Astrocyte (in vitro differentiated cells and primary cell): ENCODE measurements at places on chromosomes 2 and 18.

DNA sequence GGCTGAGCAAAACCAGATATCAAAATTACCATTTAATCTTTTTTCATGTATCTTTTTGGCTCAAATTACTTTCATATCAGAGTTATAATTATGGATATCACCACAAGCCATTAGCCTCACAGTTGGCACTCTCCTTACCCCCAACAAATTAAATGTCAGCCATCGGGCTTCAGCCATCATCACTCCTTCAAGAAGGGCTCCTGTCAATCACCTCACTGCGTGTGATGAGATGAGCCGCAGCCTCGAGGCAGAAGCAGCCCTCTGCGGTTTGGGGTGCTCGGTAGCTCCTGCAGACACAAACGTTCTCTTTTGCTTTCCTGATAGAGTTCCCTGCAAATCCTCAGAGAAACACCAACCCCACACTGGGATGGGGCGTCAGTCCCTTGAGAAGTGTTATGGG, 94.1 kb downstream of the DNER start:
- DNase-seq = no peak

DNA sequence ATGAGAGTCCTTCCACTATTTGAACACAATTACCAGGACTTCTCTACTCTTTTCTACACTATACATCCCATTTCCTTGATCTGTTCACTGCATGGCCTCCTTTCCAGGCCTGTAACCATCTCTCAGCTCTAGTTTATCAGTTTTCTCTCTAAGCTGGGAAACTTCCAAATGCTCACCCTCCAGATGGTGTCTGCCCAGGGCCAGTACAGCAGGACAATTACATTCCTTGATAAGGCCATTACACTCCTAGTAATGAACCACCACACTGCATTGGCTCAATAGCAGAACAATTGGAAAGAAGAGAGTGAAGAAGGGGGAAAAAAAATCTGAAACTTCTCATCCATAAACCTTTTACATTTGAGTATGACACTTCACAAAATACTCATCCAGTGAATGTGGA, 359.1 kb downstream of the ALK start:
- DNase-seq = peak; percentile 61

GRCh38 chr2:234823877-234824376, 127.9 kb upstream of the SH3BP4 start:
- peak; percentile 100 for DNase-seq

GRCh38 chr2:239035361-239035814, 187.5 kb downstream of the TWIST2 start:
- DNase-seq = no peak

DNA sequence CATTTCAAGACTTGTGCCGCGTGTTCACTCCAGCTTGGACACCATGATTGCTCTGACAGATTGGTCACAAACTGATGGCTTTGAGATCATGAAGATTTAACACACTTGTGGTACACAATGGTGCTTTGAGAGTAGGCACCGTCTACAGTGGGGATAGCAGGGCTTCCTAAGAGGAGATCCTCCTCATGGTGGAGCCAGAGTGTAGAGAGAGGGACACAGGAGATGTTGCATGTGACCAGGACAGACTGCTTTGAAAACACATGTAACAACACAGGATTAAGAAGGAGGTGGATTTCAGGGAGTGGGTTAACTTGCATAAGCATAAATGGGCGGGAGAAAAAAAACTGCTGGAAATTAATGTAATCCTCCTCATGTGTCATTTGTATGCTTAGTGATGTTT, 95.7 kb upstream of the LINC00305 start:
- no peak for DNase-seq

DNA sequence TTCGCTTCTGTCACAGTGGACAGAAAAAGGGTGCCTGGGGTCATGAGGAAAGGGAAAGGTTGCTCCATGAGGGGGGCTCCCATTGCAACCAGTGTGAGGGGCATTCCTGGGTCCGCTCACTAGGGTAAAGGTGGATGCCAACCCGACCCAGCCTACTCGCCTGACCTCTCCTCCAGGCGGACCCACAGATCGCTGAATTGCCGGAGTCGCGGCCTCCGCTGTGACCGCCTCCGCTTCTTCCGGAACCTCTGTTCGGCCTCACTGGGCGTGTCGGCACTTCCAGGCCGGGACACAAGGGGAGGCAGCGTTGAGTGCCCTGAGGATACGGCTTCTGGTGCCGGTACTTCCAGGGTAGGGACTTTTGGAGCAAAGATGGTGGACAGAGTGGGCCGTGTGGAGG, 57.1 kb downstream of the TRABD2A start:
- no peak for DNase-seq

DNA sequence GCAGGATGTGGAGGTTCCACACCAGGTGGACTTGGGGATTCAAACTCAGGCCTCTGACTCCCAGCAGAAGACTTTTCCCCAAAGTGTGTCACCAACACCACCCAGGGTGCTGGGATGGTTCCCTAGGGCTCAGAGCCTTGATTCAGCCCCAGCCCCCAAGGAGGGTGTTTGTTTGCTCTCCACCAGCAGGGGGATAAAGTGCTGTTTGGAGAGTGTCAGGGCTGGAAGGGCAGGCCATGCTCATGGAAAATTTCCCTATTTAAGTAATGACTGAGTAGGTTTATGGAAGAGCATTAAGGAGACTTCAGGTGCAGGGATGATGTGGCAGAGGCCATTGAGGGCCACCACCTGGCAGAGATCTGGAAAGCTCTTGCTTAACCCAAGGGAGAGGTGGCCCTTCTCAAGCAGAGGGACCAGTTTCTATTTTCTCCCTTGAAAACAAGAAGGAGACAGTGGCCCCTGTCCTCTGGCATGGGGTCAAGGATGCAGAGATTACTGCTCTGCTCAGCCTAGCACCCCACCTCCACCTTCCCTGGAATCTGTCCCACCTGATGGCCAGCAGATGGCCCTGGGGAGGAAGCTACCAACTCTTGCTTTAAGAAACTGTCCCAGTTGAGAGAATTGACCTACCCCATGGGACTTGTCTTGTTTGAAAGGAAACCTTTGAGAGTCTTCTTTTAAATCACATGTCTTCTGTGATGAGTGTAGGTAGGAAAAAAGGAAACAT, 122.1 kb downstream of the ACOXL start:
- no peak for DNase-seq

GRCh38 chr2:178317811-178318210, 123.5 kb downstream of the OSBPL6 start:
- no peak for DNase-seq

- DNase-seq = no peak
Measured at GRCh38 chr18:74547860-74548259, 13.6 kb downstream of the CNDP1 start.

DNA sequence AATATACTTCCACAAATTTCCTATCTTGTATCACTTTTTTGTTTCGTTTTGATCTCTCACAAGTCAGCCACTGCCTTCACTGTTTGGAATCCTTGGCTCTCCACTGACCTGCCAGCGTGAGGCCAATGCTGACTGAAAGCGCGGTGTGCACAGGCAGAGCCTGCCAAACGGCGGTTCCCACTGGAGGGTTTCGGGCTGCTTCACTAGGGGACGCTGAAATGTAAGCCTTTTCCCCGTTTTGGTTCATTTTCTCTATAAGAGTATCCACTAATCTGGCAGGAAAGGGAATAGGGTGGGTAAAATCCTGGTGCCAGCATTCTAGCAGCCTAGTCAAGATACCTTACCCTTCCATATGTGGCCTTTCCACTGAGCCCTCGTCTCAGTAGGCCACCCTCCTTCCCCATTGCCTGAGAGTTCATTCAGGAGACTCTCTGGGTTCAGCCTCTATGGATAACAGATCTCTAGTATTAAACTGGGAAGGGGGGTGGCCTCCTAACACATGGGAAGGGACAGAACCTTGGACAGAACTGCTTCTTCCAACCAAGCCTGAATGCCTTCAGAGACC, 91.5 kb downstream of the DYM start:
- DNase-seq = no peak

GRCh38 chr2:39141334-39142271, 20.8 kb upstream of the SOS1 start:
- DNase-seq = peak; percentile 58

GRCh38 chr2:11938196-11938595, 191.8 kb downstream of the LPIN1 start:
- DNase-seq = no peak

GRCh38 chr2:200751786-200752185, 59.9 kb upstream of the BZW1 start:
- no peak for DNase-seq

DNA sequence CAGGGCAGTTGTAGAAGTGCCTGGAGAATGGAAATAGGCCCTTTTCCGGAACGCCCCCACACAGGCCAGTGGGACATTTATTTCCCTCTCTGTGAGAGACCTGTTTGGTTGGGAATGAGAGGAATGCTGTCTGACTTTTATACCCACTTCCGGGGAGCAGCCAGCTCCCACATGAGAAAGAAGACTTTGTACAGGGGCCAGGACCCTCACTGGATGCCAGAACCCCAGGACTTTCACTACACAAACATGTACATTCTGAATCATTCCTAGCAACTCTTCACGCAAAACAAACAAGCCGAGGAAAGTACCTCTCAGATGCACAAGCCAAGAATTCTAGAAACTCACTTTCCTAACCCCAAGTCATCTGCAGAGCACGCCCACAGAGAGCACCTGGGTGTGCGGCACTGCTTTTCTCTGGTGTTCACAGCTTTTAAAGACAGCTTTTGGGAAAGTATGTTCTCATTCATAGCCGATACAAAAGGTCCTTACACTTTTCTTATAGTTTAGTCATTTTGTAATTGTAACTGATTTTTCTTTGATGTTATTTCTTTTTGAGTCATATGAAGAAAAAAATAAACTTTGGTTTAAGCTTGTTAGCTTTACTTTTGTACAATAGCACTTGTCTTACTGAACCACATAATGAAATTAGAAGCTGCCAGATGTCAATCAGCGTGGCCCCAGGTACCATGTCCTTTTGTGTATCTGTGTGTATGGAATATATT, 856.1 kb upstream of the ID2 start:
- DNase-seq = peak; percentile 97

- peak; percentile 44 for DNase-seq
Measured at GRCh38 chr2:33013684-33014110, 66.9 kb downstream of the LTBP1 start.

- DNase-seq = no peak
Measured at GRCh38 chr2:108946442-108946841, 42.6 kb downstream of the EDAR start.

DNA sequence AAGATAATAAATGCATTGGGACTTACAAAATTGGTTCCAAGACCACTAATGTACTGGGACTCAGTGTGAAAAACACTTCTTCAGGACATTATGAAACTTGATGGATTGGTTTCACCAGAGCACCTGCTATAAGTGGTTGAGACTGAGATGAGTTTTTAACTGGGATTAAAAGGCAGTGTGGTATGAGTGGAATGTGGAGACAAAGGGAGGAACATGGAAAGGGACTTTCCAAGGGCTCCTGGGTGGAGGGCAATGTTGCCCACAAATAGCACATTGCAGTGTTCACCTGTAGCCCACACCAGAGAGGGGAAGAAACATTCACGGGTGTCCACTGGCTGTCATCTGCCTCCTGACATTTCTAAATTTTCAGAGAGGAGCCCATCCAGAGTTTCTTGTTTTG, 253.3 kb upstream of the TANK start:
- DNase-seq = no peak

DNA sequence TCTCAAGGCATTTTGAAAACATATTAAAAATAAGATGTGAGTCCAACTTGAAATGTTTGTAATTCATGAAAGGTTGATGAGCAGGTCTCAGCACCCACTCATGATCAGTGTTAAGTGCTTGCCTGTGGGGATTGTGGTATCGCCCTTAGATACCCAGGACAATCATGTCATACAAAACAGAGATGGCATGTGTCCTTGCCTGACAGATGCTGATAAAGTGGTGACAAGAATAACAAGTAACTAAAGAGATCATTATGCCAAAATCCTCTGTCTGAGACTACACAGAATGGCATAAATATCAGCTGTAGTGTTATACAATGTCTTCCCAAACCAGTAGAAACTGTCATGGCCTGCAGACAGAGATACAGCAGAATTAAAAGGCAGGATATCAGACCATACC, 930.3 kb downstream of the SUCLG1 start:
- no peak for DNase-seq

- DNase-seq = no peak
Measured at GRCh38 chr2:96534701-96535181, 1.8 kb upstream of the ARID5A start.

- no peak for DNase-seq
Measured at GRCh38 chr2:56444339-56444738, 260.5 kb downstream of the CCDC85A start.

DNA sequence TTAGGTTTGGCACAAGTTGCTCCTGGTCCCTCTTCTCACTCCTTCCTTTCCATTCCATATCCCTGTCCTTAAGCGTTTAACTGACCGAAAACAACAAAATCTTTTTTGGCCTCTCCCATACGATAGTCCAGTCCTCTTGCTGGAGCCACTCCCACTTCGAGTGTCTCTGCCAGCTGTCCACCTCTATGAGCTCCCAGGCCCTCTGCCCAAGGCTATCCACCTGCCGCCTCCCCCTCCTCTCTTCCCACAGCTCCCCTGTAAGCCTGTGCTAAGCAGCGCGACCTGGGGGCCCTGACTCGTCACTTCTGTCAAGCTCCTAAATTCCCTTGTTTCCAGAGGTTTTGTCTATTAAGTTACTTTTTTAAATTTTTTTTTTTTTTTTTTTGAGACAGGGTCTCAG, 47.0 kb upstream of the FOSL2 start:
- DNase-seq = no peak

- peak; percentile 2 for DNase-seq
Measured at GRCh38 chr2:140359056-140359771, 1579.0 kb upstream of the NXPH2 start.

DNA sequence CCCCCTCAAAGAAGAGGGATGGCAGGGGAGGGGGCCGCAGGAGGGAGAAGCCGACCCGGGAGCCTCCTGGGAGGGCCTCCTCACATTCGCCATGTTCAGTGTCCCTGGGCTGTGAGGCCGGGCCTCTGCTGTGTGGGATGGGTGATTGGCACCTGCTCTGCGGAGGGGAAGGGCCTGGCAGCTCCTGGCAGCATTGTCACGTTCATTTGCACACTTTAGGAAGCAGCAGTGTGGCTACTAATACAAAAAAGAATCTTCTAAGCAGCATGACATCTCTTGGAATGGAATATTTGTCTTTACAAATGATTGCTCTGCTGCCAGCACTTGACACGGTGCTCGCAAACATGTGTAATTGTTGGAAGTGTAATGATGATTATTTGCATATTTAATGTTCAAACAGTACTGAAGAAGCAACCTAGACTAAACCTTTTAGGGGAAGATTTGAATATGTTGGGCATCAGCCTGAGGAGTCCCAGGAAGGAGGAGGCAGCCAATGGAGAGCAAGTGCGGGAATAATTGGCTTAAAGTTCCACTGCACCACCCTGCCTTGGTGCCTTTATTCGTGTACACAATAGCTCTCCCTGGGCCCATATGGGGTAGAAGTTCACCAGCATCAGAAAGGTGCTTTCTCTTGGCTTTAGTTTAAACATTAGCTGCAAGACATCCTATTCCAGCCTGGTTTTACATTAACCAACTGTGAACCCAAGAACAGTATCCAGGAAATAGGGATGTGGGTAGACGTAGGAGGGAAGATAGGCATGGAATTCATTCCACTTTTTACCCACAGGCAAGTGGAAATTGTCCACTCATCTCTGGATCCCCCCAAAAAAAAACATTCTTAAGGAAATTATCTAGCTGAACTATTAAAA, 404.9 kb downstream of the TMEM182 start:
- DNase-seq = no peak

GRCh38 chr18:45026162-45026561, 345.5 kb downstream of the SETBP1 start:
- no peak for DNase-seq
